ENCODE measurements at places on chromosomes 16 and 17. TPM values are rescaled to one million over a fixed set of nuclear protein-coding genes. Genes with fewer than 3 reads are reported as not detected.

Gene CLEC19A
- 0.05 TPM for total RNA-seq

Gene MYCBPAP
- total RNA-seq, result 1.2 TPM

Gene FLYWCH2
- total RNA-seq, result 37.4 TPM

Gene PDILT
- not detected for total RNA-seq

Gene WFDC1
- total RNA-seq, result 0.52 TPM

Gene FBXL19
- 10.2 TPM for total RNA-seq

Gene CTU2
- total RNA-seq, result 14.7 TPM

Gene SKAP1
- 28.8 TPM for total RNA-seq

Gene UNC13D
- total RNA-seq, result 43.2 TPM

Gene KRT33B
- 1.7 TPM for total RNA-seq

Gene SLC5A11
- total RNA-seq, result 0.09 TPM

Gene LPCAT2
- 5.2 TPM for total RNA-seq

Gene SGCA
- 1.7 TPM for total RNA-seq

DNA sequence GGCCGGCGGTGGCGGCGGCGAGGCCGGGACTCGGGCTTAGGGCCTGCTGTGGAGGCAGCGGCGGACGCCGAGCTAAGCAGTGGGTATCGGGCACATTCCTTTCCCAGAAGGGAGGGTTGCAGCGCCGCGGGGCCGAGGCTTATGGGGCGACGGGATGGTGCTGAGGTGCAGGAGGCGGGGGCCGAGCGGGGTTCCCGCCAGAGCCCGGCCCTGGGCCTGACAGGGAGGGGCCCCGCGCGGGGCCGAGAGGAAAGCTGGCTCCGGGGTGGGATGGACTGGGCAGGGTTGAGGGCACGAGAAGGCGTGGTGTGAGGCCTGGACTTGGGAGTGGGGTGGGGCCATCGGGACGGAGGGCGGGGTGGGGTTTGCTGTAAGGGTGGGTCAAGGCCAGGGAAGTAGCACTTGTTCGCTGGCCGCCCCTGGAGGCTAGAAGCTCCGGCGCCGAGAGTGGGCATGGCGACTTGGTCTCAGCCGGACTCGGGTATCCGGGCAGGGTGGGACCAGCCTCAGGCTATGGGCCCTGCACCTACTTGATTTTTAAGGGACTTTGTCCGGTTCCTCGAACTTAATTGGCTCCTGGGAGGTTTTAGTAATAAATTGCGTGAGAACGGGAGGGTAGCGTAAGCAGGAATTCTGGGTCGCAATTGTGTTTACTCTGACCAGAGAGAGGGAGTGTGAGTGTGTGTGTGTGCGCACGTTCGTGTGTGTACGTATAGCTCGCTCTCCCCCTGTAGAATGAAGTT is 396 bp downstream of the NFE2L1 start:
- no peak for DNase-seq

- no peak for DNase-seq
These were observed 138.5 kb downstream of the SSH2 start for GRCh38 chr17:29791336-29792080.

DNA sequence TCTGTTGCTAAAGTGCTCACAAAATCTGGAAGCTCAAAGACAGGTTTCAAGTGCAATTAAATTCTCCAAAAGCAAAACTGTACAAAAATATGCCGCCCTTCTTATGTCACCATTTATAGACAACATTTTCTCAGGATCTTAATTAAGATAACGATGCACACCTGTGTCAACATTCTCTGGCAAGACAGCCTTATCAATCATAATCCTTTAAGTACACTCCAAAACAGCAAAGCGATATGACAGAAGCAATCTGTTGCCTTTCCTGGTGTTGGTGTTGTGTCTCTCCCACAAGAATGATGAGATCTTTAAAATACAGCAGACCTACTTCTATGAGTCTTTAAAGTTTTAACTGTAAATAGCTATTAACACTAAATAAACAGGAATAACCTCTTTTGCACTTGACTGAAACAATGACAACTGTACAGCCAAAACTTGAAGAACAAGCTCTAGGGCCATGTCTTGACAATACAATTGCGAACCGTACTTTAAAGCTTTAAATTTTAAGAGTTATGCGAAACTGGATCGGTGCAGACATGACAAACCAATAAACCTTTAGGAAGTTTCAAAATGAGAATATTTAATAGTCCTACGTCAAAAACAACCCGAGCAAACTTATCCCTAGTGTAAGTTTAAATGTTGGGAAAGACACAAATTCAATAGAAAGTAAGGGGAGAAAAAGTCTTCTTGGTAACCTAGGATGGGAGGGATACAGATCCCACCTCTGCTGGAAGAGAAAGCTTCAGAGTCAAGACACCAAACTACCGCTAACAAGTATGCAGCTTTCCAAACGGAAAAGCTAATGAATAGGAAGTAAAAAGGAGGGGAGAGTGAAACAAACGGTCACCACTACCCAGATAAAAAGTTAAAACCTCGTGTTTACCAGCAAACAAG is 3.3 kb upstream of the IRX5 start:
- DNase-seq, result peak; percentile 17

DNA sequence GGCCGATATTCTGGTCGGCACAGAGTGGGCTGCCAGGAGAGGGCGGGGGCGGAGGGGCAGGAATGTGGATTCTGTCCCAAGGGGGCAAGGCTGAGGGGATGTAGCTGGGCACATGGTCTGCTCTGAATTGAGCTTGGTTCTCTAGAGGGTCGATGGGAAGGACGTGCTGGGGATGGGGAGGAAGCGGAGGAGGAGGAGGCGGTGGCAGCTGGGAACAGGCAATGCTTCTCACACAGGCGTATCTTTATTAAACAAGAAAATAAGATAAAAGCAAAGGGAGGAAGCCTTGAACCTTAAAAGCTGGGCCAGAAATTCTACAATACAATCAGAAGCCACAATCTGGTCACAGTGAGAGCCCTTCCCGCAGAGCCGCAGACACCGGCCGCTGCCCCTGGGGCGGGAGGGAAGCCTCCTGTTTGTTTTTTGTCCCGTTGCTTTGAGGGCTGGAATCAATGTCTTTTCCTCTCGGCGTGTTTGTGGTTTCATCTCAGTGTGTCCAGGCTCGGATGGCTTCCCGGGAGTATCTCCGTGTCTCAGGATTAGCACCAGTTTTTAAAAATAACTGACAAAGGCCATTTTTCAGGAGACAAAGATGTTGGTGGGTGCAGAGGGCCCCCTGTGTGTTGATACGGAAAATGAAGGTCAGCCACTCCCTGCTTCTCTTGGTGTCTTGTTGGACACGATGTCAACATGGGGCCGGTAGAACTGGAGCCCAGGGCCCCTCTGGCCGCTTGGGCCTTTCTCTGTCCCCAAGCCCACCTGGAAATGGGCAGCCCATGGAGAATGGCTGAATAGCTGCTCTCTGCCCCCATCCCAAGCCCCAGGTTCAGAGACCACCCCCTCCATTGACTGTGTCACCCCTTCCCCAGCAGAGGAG is 12.3 kb upstream of the SLC7A5 start:
- no peak for DNase-seq

DNA sequence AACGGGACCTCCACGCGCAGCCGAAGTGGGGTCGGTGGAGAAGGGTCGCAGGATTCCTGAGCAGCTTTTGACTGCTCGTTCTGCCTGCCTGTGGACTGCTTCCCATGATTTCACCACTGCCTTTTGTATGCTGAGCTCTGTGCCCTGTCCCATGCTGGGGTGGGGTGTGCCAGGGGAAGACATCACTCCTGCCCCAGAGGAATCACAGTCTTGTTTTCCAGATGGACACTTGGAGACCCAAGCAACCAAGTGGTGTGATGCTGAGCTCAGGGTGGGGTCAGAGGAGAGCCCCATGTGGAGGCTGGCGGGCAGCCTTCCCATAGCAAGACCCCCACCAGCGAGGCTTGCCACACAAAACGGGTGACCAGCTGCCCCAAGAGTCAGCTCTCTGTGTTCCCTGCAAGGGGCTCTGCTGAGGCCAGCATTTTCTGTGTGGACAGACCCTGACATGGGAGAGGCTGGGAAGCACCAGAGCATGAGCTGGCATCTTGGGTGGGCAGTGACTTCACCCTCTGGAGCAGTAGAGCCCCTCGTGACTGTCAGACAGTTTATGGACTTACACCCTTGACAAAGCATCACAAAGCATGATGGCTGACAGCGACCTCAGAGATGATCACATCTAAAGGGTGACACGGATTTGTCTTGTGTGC is 111.9 kb downstream of the GNAO1 start:
- DNase-seq, result no peak

- DNase-seq, result no peak
These were observed 77.0 kb downstream of the MRC2 start for GRCh38 chr17:62704381-62704971.

- no peak for DNase-seq
These were observed 8.5 kb downstream of the GAA start for GRCh38 chr17:80109713-80110446.

- no peak for DNase-seq
These were observed 48.0 kb downstream of the N4BP1 start for GRCh38 chr16:48561960-48562393.

DNA sequence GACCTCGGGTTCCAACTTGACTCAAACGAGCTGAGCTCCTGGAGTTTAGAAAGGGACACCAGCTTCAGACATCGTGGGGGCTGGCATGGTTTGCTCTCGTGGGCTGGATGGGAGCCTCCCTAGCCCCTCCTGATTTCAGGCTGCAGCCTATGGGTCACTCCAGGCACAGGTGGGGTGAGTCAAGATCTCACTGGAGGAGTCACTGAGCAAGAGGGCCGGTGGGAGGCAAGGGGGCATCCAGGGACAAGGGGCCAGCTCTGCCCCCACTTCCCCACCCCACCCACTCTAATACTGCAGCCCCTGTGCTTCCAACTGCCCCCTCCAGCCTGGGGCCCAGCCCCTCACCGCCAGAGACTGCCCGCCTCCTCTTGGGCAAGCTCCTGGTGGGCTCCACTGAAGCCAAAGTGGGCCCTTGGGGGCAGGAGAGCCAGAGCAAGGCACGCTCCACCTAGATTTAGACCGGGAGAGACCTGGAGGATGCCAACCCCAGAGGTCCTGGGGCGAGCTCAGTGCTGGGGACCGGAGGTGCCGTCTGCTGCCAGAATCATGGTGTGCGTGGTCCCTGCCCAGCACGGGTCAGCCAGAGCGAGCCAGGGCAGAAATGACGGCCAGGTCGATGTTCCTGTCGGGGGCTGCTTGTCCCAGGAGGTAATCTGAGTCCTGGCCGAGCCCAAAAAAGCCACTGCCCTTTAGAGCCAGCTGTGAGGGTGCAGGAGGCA is 6.4 kb downstream of the SLC16A3 start:
- DNase-seq, result no peak

DNA sequence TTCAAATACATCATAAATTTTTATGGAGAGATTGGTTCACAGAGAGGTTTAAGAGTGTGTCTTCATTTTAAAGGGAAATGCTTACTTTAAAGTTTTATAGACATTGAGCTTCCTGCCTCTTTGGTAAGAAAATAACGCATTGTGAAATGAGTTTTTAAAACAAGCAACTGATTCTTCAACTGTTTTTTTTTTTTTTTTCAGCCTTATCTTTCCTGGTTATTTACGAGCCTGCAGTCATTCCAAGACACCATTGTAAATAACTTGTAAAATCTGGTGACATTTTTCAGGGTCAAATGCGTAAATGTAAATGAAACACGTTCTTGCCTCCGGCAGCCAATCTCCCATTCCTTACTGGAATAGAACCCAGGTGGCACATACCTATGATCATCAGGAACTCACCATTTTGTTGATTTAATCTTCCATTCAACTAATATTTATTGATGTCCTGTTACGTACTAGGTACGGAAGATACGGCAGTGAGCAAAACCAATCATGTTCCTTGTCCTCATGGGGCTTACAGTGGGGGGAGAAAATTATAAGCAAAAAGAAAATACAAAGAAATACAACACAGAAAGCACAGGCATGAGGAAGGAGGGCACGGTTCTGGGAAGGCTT is 33.2 kb upstream of the CDYL2 start:
- no peak for DNase-seq

- DNase-seq, result no peak
These were observed 834.3 kb upstream of the CDH8 start for GRCh38 chr16:62870554-62870953.

DNA sequence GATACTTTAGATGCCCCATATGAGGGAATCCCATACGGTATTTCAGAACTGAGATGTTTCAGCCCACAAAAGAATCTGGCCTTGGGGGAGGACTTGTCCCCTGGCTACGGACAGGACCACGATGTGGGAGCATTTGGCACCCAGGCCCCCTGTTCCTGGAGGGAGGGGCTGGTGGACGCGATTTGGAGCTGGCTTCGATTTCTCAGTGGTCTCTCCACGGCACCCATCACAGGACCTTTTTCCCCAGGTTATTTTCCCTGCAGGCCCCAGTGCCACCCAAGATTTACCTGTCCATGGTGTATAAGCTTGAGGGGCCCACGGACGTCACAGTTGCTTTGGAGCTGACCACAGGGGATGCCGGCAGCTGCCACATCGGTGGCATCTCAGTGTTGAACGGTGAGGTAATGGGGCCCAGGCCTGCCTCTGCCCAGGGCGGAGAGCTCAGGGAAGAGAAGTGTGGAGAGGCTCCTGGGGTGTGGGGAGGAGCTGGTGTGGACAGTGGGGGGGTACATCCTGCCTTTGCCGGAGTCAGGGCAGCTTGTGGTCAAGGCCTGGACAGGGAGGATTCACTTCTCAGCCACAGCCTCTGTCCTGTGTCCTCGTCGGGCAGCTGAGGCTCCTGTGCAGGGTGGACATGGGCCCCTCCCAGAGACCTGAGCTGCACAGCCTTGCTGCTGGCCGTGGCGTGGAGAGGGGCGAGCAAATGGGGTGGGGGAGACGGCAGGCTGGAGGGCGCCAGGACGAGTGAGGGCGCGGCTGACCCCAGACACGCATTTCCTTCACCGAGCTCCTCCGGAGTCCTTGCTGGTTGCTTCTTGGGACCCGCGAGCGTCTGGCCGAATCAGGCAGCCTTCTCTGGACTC is 9.9 kb downstream of the ENGASE start:
- no peak for DNase-seq

- DNase-seq, result no peak
These were observed 43.5 kb downstream of the CYB561 start for GRCh38 chr17:63402431-63403212.

- no peak for DNase-seq
These were observed 6.5 kb downstream of the MT1X start for GRCh38 chr16:56688762-56689161.

DNA sequence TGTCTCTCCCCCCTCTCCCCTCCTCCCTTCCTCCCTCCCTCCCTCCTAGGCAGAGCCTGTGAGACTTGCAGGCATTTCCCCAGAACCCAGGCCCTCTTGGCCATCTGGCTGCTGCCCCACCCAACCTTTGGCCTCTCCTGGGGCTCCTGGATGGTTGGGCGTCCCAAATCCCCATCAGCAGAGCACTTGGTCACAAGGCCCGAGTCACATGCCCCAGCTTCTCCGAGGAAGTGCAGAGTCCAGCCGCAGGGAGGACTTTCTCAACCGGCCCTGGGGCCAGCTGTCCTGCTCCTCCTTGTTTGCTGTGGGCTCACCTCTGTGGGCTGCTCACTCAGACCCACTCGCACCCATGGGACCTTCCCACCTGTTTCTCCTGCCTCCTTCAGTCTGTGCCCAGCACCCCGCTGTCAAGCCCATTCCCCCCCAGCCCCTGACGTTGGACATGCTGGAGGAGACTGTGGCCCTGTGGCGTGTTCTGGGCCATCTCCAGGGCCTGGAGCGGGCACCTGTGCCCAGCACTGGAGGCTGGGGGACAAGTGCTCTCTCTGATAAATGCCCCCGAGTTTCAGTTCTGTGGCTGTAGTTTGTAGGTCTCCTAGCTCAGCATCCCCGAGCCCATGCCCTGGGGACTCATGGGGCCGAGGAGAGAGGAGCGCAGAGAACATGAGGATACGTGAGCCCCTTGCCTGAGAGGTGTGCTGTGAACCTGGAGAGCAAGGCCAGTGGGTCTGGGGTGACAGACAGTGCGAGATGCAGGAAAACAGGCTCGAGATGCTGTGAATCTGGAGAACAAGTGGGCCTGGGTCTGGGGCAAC is 42.3 kb upstream of the ZNF750 start:
- no peak for DNase-seq

GRCh38 chr16:51125992-51126391 is 25.1 kb downstream of the SALL1 start:
- DNase-seq, result no peak

Measured in thymus (tissue), 14 donors.